AG08395 (cell line): ENCODE measurements at places on chromosomes 6 and 20.

DNA sequence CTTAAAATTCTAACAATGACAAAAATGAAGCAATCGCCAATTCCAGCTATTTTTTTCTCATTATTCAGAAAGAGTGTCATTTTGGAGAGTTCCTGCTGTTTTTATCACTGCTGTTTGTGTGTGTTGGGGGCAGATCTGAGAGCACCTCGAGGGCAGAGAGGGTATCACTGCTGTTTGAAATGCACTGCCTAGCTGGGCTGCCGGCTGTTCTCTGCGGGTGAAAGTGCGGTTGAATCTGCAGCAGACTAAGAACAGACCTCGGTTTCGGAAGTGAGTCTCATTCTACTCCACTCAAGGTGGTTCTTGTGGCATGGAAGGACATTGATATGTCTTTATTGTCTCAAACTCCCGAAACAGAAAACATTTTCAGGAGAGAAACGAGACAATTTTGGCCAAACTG lies 18.3 kb downstream of the INSM1 start:
- DNase-seq, result no peak

GRCh38 chr20:56735084-56735642 lies 106.1 kb downstream of the TFAP2C start:
- no peak for DNase-seq

DNA sequence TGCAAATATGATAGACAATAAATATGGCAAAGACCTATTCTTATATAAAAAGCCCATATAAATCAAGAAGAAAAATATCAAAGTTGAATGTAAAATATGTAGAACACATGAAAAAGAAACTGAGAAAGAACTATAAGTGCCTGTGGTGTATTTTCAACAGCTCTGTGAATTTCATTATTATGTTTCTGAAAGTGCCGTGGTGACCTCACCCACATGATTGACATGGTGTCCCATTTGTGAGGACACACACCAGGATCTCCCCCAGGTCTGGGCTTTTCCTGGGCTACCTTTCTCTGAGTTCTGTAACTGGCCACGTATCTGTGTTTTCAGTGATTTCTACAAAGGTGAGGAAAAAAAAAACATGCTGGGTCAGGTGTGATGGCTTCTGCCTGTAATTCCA lies 86.7 kb downstream of the BMP6 start:
- DNase-seq, result no peak

- DNase-seq, result no peak
These were observed 464.4 kb upstream of the CHD6 start for GRCh38 chr20:42082611-42083010.

DNA sequence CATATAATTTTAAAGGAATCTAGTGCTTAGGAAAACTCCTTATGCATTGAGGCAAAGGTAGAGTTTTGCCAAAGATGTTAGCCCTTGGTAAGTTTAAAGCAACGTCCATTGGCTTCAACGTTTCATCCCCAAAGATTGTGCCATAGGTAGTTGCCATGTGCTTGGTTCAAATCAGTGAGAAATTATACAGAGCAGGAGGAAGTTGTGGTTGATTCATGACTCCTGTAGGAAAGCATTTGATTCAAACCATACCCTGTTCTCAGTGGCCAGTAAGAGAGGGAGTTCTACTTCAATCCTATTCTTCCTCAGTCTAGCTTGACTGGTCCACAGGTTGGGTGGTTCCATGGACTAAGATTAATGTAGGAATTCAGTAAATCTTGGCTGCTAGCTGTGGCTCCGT lies 535.6 kb downstream of the QKI start:
- DNase-seq, result no peak

DNA sequence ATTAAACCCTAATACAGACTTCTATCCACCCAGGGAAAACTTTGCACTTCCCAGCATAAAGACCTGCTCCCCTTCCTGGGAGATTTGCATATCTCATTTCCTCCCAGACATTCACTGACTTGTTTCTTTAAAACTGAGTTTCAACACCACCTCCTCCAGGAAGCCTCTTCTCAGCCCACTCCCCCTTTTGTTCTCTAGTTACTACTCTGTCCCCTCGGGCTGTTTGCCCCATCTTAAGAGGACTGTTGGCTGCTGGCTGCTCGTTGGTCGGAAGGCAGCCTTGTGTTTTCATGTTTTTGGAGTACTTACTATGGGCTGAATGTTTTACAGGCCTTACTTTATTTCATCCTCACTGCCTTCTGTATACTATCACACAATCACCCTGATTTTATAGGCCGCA lies 6.6 kb downstream of the ARHGAP40 start:
- DNase-seq, result no peak

GRCh38 chr20:22688485-22688884 lies 104.1 kb upstream of the FOXA2 start:
- DNase-seq, result no peak

- DNase-seq, result no peak
These were observed 55.3 kb upstream of the DDR1 start for GRCh38 chr6:30829033-30829432.

DNA sequence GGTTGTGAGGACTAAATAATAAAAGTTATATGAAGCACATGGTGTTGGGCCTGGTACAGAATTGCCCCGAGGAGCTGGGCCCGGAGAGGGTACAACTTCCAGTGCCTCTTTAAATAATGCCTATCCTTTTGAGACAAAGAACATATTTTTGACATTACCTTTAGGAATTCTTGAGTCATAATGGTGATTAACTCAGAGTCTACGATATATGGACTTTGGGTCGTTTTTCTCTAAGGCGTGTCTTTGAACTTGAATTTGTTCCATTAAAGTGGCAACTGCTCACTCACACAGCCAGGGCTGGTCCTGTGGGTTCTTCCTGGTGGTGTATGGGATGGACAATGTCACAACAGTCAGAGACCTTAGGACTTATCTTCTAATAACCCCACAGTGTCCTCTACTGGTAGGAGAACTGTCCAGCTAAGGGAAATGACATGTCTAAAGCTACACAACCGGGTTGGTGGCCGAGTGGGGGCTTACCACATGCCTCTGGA lies 106.5 kb downstream of the CDC5L start:
- DNase-seq, result peak; percentile 76

- DNase-seq, result peak; percentile 36
These were observed 135.7 kb downstream of the KIF13A start for GRCh38 chr6:17851720-17852161.

DNA sequence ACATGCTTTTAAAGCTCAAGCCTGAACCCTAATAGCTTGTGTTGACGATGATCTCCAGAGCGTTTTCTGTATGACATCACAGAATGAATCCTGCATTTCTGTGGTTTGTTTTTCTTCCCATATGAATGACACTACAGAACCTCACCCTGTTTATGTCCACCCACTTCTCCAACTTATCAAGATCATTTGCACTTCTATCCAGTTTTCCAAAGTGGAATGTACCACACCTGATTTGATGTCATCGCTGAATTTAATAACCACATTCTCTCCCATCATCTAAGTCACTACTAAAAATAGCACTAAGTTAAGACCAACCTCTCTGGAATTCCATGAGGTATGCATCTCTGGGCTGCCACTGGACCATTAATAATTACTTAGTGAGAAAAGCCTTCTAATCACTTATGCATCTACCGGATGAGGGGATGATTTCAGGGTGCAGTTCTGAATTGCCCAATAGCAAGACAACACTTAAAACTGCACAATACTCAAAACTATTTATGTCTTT lies 33.3 kb upstream of the CITED2 start:
- peak; percentile 85 for DNase-seq

DNA sequence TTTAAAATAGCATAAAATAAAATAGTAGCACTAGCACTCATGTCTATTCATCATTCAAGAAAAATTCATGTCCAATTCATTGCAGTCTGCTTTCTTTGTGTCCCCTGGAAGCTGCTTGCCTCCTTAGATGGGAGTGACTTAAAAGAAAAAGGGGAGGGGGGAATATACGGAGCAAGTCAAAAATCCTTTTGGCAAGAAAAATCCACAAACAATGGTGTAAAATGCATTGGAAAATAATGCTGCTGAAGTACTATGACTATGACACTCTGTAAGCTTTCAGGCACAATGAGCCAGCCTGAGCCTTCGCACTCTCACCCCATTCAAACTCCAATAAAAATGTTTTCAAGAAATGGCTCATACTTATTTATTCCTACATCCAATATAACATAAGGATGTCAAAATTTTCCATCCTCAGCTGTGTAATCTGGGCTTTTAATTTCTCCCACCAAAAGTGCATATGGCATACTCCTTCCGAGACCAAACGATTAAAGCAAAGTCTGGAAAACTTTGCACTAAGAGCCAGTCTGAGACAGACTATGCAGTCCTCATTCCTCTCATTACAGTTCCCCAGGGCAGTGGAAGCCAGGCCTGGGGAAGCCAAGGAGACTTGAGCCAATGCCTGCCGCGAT lies 790 bp downstream of the NEDD9 start:
- DNase-seq, result peak; percentile 72

- DNase-seq, result no peak
These were observed 311.6 kb upstream of the CDYL start for GRCh38 chr6:4464638-4465037.

- no peak for DNase-seq
These were observed 545.4 kb downstream of the ADGRB3 start for GRCh38 chr6:69180361-69181067.

GRCh38 chr6:3402310-3403237 lies 54.3 kb downstream of the SLC22A23 start:
- DNase-seq, result no peak

GRCh38 chr6:25327432-25327831 lies 48.3 kb downstream of the CARMIL1 start:
- DNase-seq, result no peak

GRCh38 chr20:354298-354977 lies 7.5 kb downstream of the NRSN2 start:
- DNase-seq, result peak; percentile 87

GRCh38 chr6:43790031-43790430 lies 20.0 kb downstream of the VEGFA start:
- peak; percentile 49 for DNase-seq

DNA sequence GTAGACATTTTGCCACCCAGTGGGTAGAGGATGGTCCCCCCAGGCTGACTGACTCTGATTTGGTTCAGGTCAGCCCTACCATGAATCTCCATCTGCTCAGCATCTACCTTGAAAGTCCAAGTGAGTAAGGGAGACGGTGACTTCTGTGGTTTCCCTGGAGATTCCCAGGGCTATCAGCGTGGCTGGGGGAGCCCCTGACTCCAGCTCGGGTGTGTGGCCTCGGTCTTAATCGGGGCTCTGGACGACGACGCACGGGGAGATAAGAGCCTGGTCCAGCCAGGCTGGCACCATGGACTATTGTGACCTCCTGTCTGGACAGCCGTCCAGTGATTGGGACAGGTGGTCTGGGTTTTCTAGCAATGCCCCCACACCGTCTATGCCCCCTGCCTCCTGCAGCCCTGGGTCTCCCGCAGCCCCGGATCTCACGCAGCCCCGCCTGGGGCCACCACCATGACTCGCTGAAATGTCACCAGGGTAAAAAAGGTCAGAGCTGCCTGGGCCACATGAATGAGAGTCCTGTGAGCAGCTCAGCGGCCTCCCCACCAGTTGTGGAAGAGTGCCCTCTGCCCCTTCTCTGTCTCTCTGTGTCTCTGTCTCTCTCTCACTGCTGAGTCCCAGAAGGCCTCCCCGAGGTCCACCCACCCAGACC lies 47.1 kb upstream of the GATA5 start:
- DNase-seq, result no peak

DNA sequence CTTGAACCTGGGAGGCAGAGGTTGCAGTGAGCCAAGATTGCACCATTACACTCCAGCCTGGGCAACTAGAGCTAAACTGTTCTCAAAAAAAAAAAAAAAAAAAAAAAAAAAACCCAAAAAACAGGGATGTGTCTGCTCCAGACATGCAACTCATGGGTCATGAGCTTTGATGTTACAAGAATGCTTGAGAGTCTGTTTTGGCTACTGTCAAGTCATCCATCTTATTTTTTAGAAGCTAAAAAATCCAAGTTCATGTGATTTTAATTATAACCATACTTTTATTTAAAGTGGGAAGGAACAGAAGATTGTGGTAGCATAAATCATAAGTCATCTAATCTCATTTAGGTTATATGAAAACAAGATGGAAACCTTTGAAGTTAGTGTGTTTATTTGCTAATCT lies 120.6 kb downstream of the PDE7B start:
- no peak for DNase-seq

GRCh38 chr6:143941852-143942627 lies 66.0 kb downstream of the PLAGL1 start:
- DNase-seq, result peak; percentile 55

- DNase-seq, result no peak
These were observed 3.6 kb downstream of the IPCEF1 start for GRCh38 chr6:154352898-154353585.

- DNase-seq, result peak; percentile 36
These were observed 49.8 kb downstream of the NRN1 start for GRCh38 chr6:5956939-5957338.

- no peak for DNase-seq
These were observed 25.5 kb upstream of the NXT1 start for GRCh38 chr20:23325107-23325506.

- DNase-seq, result no peak
These were observed 59.4 kb upstream of the SCP2D1 start for GRCh38 chr20:18754030-18754652.

- peak; percentile 85 for DNase-seq
These were observed 63.2 kb downstream of the PYGB start for GRCh38 chr20:25310921-25311728.

DNA sequence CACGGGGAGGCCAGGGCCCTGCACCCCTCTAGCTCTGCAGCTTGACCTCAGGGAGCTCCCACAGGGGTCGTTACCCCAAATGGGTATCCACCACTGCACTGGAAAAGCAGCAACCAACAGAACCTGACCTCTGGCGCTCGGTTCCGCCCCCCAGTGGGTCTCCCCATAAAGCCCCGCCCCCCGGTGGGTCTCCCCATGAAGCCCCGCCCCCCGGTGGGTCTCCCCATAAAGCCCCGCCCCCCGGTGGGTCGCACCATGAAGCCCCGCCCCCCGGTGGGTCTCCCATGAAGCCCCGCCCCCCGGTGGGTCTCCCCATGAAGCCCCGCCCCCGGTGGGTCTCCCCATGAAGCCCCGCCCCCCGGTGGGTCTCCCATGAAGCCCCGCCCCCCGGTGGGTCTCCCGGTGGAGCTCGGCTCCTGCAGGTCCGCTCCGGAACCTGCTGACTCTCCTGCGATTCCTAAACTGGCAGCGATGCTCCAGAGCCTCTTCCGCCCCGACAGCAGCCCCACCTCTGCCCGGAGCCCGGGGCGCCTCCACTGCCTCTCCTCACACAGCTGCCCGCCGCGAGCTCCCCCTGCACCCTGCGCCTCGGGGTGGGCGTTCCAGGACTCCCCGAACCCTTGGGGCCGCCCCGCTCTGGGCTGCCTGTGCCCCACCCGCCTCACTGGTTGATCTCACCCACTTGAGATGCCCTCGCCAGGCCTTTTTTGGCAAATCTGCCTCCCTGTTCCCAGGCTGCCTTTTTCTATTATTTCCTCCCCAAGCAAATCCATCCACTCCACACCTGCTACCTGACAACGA lies 12.1 kb downstream of the SLC2A4RG start:
- no peak for DNase-seq

DNA sequence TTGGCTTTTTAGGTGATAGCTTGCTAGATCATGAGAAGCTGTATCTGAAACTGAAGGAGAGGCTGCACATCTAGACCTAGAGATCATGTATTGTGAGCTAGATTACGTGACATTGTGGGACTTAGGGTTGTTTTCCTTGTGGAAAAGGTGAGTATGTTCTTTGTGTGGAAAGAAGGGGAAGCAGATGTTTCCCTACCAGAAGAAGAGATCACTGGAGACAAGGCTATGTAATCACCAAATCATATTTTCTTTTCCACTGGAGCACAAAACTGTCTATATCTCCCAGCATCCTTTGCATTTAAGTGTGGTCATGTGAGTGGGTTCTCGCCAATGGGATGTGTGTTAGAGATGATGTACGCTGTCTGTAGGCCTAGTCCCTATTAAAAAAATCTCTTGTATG lies 7.0 kb upstream of the EPB41L2 start:
- DNase-seq, result no peak

GRCh38 chr20:35718972-35719635 lies 19.9 kb downstream of the ROMO1 start:
- no peak for DNase-seq
